ENCODE measurements at places on chromosomes 3 and 15.

DNA sequence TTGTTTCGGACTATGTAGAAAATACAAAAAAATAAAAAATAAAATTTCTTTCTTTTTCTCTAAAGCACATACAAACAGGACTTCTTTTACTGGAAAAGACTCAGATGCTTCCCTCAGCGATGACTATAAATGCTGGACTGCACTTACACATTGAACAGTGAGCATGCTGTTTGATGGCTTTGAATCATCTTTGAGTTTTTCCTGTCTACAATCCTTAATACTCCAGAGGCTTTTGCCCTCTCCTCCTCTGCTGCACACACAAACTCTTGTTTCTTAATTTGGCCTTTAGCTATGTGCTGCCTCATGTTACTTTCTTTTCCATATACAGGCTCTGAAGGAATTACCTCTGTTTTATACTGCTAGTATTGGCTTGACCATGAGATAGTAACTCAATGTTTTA, 575.1 kb downstream of the EPHA3 start:
- no peak for DNase-seq

- no peak for DNase-seq
These were observed 16.1 kb downstream of the BDH1 start for GRCh38 chr3:197539651-197540051.

- DNase-seq = peak; percentile 41
These were observed 55.8 kb upstream of the VILL start for GRCh38 chr3:37934631-37935289.

- no peak for DNase-seq
These were observed 12.3 kb downstream of the ARL13B start for GRCh38 chr3:93992207-93992606.

- DNase-seq = no peak
These were observed 48.7 kb downstream of the RAF1 start for GRCh38 chr3:12615266-12615665.

DNA sequence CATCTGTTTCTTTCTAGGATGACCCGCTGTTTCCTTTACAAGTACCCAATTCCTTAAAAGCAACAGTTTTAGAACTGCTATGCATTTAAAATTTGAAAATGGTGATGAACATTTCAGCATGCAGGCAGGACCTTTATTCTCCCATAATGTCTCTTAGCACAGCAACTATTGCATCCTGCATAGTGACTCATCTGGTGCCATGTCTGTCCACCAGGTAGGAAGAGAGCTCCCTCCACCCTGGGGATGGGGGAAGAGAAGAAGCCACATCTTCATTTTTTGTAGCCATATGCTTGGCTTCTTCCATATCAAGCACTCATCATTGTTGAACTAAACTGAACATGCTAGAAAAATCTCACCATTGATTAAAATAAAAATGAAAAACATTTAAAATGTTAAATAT, 9.9 kb downstream of the GPR15 start:
- DNase-seq = no peak

DNA sequence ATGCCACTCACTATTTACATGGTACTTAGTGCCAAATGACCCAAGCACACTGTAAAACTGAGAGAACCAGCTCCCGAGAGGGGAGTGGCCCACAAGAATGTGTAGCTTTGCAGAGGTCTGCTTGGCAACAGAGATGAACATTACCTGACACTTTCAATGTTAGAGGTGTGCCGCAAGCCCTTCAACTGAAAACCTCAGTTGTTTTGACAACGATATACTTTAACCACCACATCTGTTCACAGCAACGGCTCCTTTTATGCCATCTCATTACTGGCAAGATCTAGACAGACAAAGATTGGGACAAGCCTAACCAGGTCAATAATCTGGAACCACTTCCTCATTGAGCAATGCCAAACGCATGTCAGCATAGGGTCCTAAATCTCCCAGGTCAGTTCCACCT, 23.7 kb downstream of the NEK10 start:
- no peak for DNase-seq

DNA sequence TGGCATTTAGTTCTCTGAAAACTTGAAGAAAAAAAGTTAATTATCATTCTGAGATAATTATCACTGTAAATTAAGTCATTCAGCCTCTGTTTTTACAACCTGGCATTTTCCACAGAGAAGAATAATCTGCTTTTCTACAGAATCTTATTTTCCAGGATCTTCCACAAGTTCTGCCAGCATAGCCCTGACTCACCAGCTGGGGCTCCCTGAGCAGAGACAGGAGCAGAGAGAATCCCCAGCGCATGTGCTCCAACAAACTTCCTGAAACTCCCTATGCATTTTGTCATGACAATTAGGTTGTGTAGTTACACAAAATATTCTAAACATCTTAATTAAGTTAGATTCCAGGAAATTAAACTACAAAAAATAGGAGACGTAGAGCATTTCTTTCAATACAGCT, 32.1 kb upstream of the TMEM207 start:
- no peak for DNase-seq

DNA sequence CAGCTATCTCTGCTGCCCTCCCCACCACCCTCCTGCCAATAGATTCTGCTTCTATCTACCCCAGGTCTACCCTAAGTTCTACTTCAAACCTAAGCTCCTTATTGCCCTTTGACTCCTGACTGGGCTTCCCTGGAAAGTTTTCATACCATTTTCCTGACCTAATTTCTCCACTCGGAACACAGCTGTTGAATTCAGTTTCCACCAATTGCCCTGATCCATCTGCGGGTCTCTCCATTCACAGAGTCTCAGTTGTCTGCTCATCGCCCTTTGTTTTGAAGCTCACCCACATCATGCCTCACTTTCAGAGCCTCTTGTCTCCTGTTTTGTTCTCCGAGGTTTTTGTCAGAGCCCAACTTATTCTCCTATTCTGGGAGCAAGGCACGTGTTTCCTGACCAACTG, 56.8 kb upstream of the ABI3BP start:
- no peak for DNase-seq

DNA sequence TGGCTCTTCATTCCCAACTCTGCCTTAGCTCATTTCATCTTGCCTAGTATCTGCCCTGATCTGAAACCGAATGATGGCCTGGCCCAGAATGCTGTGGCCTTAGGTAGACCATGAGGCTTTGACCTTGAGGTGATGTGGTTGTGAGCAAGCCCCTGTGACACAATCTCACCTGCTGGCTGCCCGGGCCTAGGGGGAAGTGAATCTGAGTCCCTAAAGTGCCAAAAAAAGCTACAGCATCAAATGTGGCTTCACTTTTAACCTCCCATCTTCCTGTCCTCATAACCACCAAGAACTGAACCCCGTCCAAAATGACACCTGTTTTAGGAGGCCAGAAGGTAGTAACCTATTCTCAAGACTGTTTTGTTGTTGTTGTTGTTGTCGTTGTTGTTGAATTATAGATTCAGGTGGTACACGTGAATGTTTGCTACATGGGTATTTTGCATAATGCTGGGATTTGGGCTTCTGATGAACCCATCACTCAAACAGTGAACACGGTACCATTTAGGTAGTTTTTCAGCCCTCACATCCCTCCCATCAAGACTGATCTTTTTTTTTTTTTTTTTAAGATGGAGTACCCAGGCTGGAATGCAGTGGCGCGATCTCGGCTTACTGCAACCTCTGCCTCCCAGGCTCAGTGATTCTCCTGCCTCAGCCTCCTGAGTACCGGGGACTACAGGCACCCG, 54.6 kb downstream of the MCCC1 start:
- no peak for DNase-seq

- DNase-seq = no peak
These were observed 237.9 kb downstream of the ADAMTS17 start for GRCh38 chr15:100103828-100104227.

- no peak for DNase-seq
These were observed 86.3 kb downstream of the LMLN start for GRCh38 chr3:198046120-198046857.

DNA sequence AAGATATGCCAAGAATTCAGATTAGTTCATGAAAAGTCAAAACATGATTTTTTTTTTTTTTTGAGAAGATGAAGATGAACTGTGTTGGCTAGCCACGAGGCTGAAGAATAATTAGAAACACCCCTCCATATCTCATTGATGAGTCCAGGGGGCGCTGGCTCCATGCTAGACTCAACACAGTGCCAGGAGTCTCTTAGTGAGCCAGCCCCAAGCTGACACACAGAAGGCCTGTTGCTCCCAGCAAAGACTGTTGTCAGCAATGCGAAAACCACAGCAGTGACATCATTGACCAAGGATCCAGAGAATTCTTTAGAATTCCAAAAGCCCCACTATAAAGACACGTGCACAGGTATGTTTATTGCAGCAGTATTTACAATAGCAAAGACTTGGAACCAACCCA, 185.2 kb downstream of the ANXA2 start:
- DNase-seq = peak; percentile 5

DNA sequence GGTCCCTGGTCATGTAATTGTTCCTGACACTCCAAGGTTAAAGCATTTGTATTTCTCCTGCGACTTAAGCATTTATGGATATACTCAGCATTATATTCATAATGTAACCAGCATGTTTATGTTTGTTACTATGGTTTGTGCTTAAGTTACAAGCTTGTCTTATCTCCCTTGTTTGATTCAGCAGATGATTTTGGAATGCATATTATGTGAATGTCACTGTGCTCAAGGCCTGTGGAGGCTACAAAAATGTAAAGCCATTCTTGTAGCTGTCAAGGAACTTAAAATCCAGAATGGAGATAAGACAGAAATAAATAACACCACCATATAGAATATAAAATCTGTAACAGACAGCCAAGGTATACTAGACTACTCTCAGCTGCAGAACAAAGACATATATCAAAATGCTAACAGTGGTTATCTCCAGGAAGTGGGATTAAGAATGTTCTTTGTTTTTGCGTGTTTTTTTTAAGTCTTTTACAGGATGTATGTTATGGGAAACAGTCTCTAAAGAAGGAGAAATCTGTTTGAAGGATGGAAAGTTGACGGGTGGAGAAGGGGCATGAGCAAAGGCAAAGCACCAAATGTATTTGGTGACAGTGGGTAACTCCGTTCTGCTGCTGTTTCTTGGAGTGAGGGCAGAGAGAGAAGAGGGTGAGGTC, 61.4 kb downstream of the IGF2BP2 start:
- peak; percentile 55 for DNase-seq

DNA sequence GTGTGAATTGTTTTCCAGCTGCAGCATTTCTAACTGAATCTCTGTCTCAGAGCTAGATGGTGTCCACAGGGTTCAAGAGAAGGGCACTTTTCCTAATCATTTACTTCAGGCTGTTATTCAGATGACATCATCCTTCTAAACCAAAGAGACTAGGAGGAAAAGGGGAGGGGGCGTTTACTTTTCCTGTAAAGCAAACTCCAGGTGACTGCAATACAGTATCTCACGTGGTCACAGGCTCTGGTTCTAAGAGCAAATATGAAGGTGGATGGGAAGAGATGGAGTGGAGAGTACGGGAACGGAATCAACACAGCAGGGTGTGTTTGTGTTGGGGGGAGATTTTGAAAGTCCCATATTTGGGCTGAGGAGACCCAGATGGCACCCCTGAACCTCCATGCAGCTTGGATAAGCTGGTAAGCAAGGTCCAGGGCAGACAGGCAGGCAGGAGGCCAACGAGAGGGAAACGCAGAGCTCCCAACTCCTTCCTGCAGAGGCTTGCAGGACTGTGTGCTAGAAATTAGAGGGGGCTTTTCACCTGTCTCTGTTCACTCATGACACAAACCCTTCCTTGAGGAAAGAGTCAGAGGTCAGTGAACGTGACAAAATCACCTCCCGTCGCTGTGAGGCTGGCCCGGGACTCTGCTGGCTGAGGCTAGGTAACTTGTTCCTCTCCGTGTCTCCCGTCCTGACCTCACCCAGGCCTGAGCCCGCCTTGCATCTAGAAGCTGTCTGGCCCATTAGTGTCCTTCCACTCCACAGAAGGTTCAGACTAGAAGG, 151.2 kb downstream of the OPA1 start:
- DNase-seq = no peak

- DNase-seq = no peak
These were observed 12.4 kb downstream of the ACAA1 start for GRCh38 chr3:38124324-38125122.

- no peak for DNase-seq
These were observed 34.0 kb downstream of the SPTSSB start for GRCh38 chr3:161337311-161337710.

GRCh38 chr3:153901152-153901551, 220.0 kb upstream of the ARHGEF26 start:
- DNase-seq = no peak

DNA sequence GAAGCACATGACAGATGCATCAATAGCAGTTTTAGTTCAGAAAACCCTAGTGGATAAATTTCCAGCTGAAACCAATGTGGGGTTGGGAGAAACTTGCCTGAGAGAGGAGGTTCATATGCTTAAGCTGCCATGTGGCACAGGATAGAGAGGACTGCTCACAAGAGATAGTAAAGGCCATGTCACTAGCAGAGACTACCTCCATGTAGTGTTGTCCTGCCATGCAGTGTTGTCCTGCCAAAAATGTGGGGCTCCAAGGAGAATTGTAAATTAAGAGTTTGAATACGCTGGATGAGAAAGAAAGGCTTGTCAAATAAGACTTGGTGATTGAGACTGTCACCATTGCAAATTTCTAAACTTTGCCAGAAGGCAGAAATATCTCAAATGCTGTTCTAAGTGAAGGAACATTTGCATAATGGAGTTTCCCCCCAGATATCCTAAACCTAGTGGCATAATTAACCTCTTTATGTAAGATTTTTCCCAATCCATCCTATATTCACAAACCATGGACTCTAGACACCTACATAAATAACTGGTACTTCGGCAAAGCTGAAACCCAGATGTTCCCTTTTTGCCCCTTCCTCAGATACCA, 938.3 kb upstream of the ALCAM start:
- no peak for DNase-seq

DNA sequence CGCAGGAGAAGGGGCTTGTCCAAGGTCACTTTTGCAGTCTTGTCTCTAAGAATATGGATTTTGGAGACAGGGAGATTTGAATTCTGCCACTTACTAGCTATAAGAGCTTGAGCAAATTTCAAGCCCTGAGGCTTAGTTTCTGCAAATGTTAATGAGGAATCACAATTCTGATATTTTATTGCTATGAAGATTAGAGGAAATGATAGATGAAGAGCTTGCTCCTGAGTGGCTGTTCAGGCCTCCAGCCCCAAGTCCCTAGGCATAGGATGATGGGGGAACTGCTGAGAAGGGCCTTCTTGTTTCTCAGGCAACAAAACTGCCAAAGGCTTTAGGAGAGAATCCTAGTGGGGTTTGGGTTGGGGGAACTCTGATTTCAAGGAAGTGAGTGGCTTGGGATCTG, 18.8 kb upstream of the PSTPIP1 start:
- no peak for DNase-seq

GRCh38 chr15:59251001-59251845, 44.6 kb downstream of the LDHAL6B start:
- DNase-seq = no peak

All from brain microvascular endothelial cell (primary cell).